ENCODE measurements at places on chromosomes 13 and 19.

GRCh38 chr19:51137792-51138425, 4.2 kb upstream of the SIGLEC7 start:
- DNase-seq = no peak

DNA sequence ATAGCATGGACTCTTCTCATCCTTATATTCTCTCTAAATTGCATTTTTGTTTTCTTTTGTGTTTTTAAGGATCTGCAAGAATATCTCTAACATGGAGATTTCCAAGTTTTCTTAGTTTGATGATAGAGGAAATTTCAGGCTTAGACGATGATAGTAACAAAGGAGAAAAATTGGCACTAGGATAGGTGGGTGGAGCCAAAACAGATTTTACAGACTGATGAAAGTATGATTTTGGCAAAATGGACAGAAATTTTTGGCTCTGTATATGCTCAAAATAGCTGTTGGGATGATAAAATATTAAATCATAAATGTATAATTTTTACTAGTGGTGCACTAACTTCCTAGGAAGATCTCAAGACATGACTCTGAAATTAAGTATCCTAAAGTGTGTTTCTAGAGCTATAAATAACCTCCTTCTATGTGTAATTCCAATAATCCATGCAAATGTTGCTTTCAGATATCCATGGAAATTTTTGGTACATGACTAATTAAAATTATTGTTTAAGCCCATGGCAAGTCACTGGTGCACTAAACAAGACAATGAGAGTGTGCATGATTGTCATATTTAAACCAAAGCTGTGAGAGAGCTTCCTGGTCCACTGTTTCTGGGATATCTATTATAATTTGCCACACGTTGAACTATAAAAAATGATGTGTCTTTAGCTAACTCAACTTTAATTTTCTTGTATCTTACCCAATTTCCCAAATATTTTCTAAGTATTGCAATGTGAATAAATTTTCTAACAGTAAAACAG, 55.8 kb upstream of the NBEA start:
- no peak for DNase-seq

- DNase-seq = no peak
Measured at GRCh38 chr13:111623743-111624505, 303.5 kb downstream of the TEX29 start.

GRCh38 chr19:31408460-31409124, 59.4 kb upstream of the TSHZ3 start:
- DNase-seq = no peak

DNA sequence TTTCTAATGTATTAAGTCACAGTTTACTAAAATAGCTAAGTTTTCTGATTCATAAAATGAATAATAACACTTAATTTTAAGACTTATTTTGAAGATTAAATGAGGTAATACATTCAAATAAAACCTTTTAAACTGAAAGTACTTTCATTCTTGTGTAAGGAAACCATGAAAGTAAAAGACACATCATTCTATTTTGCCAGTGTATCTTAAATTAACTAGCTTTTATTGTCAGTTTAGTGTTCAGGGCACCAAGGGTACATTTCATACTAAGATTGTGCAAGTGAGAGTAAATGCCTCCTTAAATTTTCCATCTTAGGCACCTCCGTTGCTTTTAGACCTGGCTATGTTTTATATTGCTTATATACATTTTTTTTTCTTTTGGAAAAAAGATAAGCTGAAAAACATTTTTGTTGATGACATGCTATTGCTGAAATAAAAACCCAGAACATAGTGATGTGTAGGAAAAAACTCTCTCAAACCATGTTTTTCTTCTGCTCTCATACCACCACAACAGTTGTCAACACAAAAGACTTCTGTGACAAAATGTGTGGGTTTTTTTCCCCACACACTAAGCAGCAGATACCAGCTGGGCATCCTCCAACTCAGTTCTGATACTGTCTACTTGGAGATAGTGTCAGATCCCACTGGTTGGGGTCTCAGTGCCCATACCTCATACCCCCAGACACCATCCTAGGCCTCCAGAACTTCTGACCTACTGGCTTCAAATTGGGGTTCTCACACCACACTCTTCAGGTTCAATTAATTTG, 30.7 kb upstream of the LPAR6 start:
- no peak for DNase-seq

DNA sequence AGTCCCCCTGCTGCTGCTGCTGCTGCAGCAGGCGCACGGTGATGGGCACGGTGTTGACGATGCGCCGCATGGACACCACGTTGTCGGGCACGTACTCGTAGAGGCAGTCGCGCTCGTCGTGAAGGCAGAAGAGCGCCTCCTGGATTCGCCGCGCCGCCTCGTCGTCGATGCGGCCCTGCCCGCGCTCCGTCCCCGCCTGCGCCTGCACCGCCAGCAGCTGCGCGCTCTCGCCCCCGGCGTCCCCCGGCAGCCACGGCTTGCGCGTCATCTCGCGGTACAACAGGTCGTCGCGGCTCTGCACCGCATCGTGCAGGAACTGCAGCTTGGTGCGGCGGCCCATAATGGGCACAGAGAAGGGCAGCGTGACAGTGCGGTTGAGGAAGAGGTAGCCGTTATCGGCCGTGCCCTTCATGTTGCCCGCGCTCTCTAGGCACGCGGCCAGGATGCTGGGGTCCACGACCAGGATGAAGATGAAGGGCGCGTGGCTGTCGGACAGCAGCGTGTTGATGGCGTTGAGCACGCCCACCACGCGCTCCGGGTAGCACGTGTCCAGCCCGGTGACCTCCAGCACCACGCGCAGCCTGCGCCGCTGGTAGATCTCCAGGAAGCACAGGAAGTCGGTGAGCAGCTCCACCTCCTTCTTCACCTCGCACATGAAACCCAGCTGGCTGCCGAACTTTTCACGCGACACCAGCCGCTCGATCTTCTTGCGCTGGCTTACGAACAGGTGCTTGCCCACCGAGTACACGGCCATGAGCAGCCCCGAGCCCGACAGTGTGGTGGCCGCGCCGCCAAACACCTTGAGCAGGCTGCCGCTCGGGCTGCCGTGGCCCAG, 8.1 kb downstream of the NKPD1 start:
- DNase-seq = peak; percentile 69

GRCh38 chr13:31595563-31595962, 143.8 kb upstream of the RXFP2 start:
- DNase-seq = no peak

GRCh38 chr19:10514211-10515145, 2.8 kb downstream of the S1PR5 start:
- no peak for DNase-seq

DNA sequence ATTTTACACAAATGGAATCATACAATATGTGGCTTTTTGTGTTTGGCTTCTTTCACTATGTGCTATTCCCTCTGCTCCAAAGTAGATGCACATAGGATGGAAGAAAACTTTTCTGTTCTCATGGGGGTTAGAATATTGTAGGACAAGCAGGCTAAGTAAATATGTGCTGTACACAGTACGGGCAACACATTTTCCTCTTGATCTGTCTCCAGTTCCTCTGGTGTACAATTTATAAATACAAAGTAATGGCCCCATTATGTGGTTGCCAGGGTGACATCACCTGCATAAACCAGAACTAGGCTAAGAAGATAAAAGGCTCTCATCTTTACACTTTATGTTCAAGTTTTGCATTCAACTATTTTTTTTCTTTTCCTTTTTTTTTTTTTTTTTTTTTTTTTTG, 41.0 kb upstream of the SOX21 start:
- no peak for DNase-seq

DNA sequence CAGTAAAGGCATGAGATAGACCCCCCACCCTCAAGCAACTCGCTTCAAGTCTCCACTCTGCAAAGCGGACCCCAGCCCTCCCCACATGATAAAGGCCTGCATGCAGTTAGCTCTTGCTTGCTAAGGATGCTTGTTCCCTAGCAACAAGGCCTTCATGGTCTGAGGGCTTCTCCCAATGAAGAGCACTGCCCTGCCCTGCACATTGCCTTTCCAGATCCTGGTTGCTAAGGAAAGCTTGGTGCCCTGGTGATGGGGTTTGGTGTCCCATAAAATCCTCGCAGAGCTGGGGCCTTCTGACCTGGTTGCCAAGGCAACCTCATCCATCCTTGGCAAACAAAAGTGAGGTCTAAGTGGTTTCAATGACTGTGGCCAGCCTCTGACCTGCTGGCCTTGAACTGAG, 6.0 kb downstream of the DBP start:
- no peak for DNase-seq

DNA sequence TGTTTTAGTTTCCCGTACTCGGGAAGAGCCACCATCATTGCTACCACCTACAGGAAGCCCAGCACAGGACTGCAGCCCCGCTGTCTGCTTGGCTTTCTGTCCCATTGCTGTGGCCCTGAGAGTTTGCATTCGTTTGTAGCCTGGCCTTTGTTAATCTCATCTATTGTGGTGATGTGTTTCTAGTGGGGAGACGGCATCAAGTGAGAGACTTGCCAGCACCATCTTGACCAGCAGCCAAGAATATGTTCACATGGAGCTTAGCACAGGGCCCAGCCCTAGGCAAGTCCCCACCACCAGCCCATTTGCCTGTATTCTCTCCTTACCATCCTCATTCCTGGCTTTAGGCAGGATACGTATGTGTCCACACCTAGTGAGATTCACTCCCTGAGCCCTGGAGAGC, 17.3 kb upstream of the OVOL3 start:
- no peak for DNase-seq

- no peak for DNase-seq
Measured at GRCh38 chr19:28793391-28794168, 419.4 kb downstream of the UQCRFS1 start.

DNA sequence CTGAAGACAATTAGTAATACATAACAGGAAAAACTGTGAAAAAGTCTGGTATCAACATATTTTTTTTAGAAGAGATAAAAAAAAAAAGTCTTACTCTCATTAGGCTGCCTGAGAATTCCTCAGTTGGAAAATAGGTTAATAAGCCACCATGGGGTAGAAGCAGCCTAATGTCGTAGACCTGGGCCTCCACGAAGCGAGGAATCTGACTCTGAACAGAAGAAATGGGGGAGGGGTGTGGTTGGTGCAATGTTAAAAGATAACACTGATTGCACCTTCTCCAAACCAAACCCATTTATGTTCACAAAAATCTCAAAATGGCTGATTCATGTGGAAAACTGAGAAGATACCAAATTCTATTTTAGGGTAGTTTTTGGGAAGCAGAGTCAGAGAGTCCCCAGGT, 62.4 kb downstream of the MPHOSPH8 start:
- DNase-seq = no peak

DNA sequence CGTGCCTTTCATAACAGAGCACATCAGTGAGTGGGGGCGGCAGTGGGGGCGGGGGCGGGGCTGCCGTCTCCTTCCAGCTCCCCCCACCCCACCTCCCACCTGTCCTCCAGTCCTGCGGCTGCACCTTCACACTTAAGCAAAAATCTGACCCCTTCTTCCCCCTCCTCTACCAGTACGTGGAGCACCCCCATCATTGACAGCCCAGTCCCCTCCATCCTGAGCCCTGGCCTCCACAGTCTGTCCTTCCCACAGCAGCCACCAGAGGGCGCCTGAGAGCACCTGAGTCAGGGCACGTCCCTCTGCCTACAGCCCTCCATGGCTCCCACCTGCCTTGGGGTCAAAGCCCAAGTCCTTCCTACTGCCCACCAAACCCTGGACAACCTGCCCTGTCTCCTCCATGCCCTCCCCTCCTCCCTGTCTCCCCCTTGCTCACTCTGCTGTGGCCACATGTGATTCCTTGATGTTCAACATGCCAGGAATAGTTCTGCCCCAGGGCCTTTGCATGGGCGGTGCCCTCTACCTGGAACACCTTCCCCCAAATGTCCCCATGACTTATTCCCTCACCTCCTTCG, 4.0 kb downstream of the EBI3 start:
- DNase-seq = no peak

All from GM19239 (cell line).